ENCODE measurements at places on chromosomes 7 and 10.

DNA sequence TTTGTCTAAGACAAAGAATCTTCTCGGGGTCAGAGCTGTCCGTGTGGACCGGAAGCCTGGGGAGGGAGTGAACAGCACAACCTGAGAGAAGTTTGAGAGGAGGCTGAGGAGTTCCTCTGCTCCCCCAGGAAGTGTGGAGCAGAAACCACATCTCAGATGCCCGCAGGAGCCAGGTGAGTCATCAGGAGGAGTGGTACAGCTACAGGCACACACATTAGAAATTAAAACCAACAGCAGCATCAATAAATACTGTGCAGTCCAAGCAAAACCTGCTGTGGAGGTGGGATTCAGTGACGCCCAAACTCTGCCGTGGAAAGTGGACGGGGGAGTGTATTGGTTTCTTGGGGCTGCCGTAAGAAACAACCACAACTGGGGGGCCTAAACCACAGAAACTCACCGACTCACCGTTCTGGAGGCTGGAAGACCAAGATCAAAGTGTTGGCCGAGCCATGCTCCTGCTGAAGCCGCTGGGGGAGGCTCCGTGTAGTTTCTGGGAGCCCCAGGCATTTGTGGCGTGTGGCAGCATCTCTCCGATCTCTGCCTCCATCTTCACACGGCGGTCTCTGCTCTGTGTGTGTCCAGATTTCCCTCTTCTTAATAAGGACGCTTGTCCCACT is 31.2 kb upstream of the GARS1 start:
- no peak for DNase-seq

DNA sequence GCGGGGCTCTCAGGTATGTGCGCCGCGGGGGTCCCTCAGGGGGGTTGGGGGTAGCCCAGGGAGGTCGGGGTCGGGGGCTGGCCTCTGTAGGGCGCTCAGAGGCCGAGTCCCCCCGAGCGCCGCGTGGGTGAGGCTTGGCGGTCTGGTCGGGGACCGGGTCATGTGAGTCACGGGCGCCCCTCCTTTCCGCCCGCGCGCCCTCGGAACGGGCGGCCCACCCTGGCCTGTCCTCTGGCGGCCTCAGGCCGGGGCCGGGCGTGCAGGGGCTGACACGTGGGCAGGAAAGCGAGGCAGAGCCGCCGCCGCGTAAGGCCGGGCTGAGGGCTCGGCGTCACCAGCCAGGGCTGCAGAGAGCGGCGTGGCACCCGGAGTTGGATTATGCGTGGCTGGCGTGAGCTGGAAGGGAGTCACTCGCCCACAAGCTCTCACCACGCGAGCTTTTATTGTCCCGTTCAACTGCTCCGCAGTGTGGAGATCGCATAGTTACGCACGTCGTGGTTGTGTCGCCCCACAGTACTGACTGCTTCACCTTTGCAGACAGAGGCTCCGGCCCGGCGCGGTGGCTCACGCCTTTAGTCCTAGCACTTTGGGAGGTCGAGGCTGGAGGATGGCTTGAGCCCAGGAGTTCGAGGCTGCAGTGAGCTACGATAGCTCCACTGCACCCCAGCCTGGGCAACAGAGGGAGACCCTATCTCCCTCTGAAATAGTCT is 385 bp downstream of the SHLD2 start:
- DNase-seq = peak; percentile 72

DNA sequence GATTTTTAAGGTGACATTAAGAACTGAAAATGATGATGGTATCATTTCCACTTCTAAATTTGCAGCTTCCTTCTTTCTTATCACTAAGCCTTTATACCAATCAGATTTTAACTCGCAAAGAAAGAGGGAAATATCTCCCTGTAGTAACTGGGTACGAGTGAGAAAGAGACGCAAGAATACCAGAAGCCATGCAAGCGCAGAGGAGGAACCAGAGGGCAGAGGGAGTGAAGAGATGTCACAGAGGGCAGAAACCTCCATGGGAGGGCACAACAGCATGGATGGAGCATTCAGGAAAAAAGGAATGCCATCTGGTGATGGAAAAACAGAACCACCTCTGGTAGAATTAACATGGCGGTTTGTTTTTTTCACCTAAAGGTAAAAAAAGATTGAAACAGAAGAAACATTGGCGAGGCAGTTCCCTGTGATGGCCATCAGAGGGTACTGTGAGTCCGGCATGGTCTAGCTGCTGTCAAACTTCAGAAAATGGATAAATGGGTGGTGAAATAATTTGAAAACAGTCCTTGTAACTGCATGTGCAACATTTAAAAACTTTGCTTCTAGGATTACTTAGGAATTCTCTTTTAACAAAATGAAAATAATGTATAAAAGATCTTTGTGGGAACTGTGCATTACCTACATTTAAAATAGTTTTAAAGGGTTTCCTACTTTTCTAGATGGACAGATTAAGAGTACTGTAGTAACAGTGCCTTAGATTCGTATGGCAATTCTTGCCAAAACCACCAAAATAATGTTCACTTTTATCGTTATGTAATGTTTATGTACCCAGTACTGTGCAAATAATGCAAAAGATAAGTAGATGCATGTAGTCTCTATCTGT is 91.8 kb downstream of the ARHGAP12 start:
- DNase-seq = peak; percentile 9

- DNase-seq = peak; percentile 48
Observed at GRCh38 chr7:79176859-79177477, 276.5 kb downstream of the MAGI2 start.

- DNase-seq = no peak
Observed at GRCh38 chr7:121072826-121073225, 84.3 kb downstream of the CPED1 start.

- DNase-seq = no peak
Observed at GRCh38 chr7:93923942-93924341, 2.4 kb downstream of the GNG11 start.

DNA sequence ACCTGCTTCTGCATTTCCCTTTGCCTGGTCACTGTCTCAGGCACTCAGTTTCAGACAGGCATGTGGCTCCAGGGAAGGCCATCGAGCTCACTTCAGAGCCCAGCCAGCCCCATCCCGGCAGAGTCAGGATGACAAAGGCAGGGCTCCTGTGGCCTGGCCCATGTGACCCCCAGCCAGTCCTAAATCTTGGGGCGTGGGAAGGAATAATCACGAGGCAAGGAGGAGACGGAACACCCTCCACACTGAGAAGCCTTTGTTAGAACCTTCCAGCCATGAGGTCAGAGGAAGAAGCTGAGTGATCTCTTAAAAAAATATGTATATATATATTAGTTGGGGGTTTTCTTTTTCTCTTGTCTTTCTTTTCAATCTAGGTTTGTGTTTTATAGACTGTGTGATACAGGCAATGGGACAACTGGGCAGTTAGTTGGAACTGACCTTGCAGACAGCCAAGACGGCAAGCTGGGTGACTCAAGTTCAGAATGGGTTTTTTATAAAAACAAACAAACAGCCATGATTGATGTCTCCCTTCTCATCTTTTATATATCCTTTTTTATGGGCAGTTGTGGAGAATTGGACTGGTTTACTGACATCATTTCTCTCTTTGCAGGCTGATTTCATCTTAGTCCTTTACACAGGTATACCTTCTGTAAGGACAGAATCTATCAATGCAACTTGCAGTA is 60.8 kb downstream of the CHN2 start:
- DNase-seq = no peak

DNA sequence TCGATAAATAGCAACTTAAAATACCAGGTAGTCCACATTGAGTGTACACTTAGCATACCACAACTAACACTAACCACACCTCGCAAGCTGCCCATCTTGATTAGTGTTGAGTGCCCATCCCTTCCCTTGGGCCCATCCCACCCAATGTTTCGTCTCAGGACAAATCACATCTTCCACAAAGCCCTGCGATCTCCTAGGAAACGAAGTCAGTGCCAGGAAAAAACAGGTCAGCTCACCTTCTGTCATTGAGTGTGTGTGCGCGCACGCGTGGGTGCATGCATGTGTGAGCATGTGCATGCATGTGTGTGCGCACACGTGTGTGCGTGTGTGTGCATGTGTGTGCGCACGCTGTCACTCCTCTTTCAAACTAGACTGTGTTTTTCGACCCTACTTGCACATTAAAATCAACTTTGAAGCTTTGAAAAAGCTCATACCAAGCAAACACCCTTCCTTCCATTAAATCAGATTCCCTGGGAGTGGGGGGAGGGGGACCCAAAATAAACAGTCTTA is 48.8 kb upstream of the OPALIN start:
- DNase-seq = no peak

GRCh38 chr10:7373039-7373438 is 37.8 kb downstream of the SFMBT2 start:
- no peak for DNase-seq

DNA sequence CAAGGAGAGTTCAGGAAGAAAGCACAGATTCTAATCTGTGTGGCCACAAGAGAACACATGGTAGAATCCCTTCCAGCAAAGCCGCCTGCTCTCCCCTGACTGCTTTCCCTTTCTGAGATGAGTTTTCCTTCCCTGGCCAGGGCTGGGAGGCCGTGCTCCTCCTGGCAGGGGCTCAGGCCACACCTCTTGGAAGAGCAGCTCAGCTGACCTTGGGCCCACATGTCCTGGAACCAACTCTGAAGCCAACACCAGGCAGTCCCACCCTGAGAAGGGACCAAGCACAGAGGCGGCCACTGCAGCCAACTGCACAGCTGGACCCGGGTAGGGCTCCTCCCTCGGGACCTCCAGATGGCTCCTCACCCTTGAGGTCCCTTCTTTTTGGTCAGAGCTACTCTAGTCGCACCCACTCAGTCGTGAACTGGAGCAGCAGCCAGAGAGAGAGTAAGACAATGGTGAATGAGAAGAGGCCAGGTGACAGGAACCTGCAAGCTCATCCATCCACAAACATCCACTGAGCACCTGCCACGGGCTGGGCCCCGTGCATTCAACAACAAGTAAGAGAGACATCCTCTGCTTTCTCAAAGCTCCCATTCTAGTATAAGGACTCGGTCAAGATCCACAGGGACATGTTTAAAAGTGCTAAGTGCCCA is 40.3 kb downstream of the FAM53B start:
- no peak for DNase-seq

GRCh38 chr10:132886211-132887099 is 55.9 kb downstream of the CFAP46 start:
- peak; percentile 23 for DNase-seq

GRCh38 chr10:112215342-112215774 is 31.8 kb upstream of the GPAM start:
- DNase-seq = no peak
